Bone marrow (tissue), 2 donors: ENCODE measurements at places on chromosomes 4 and X.
A peak's percentile ranks its signal among the peaks of the same experiment; 100 is the strongest.

DNA sequence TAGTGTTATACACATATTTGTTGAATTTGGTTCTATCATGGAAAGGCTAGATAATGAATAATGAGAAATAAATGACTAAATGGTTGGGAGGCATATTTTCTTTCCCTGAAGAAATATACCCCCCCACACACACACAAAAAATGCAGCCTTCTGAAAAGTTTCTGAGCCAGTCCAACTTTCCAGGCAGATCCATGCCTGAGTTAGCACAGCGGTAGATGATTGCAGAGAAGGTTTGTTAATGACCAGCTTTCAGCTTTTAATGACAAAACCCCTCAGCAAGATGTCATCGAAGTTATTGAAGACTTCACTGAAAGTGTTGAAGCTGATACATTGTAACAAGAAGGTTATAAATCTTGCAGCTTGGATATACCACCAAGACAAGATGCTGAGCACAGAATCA is 61.4 kb downstream of the GBA3 start:
- no peak for DNase-seq

- no peak for DNase-seq
Observed at GRCh38 chr4:102694791-102695190, 66.0 kb downstream of the MANBA start.

DNA sequence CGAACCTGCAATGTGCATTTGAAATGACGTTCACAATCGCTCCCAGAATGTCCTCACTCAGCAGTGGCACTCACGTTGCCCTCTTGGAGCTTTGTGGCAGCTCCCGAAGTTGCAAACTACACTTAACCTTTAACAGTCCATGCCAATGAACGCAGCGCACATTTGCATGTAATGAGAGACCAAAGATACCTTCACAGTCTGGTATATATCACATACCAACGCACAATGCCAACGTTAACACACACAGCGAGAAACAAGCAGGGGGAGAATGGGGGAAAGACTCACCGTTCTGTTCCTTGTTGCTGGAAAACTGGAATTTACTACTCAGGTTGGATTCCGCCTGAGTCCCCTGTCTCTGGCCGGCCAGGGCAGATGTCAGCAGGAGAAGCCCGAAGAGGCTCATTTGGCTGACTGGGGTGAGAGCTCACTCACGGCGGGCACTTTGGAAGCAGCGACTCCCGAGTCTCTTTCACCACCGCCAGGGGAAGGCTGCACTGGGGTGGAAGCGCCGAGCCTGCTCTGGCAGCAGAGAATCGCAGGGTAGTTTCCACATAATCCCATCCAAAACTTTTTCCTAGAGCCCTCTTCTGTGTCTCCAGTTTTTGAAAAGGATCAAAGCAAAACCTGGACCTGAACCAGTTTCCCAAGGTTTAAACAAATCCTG is 966 bp downstream of the PDGFC start:
- peak; percentile 28 for DNase-seq

DNA sequence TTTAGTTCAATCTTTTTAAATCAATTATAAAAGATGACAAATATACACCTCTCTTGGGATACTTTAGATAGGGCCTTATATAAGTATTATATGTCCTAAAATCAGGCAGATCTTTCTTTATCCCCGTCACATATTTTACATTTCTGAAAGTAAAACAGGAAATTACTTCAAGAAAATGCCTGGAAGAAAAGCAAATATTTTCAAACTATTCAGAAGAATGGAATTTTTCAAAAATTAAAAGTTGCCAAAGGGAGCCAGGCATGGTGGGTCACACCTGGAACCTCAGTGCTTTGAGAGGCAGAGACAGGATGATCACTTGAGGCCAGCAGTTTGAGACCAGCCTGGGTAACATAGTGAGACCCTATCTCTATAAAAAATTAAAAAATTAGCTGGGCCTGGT is 34.4 kb downstream of the MGARP start:
- no peak for DNase-seq

GRCh38 chr4:87499403-87500091 is 29.6 kb downstream of the SPARCL1 start:
- no peak for DNase-seq

GRCh38 chr4:8035371-8035780 is 95.7 kb upstream of the AFAP1 start:
- no peak for DNase-seq

- DNase-seq = no peak
Observed at GRCh38 chr4:1381181-1381621, 25.0 kb downstream of the NKX1-1 start.

- DNase-seq = no peak
Observed at GRCh38 chrX:68596871-68597270, 50.6 kb upstream of the STARD8 start.

- DNase-seq = no peak
Observed at GRCh38 chr4:40150932-40151331, 45.9 kb upstream of the RHOH start.

DNA sequence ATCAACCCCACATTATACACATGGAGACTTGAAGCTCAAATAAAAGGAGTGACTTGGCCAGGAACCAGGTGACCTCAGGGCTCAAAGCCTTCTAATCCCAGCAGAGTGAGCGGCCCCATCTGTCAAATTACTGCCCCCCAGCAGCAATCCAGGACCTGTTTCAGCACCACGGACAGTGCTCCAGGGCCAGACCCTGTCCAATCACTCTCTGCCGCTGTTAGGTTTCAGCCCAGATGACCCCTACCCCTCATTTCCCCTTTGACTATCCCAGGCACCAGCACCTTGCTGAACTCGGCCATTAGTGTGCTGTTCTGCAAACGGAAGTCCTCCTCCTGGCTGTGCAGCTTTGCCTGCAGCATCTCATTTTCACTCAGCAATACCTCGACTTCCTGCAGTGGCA is 5.1 kb downstream of the GRIPAP1 start:
- no peak for DNase-seq

GRCh38 chr4:52560844-52561280 is 98.2 kb downstream of the USP46 start:
- DNase-seq = no peak

DNA sequence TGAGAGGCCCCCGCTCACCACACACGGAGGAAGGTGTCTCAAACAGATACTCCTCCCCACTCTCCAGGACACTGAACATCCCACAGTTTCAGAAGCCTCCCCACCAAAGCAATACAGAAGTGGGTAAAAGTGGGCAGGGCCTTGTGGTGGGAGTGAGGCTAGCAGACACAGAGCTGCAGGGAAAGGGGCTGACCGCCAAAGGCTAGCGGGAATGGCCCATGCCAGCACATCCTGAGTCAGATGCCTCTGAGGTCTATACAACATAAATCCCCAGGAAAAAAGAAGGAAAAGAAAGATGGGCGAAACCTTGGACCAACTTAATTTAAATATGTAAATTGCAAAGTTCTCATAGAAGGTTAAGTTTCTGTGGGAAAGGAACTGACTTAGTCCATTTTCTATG is 21.9 kb upstream of the ARHGAP10 start:
- DNase-seq = no peak
